SJSA1 (cell line): ENCODE measurements at places on chromosomes 3 and 15. TPM values are rescaled to one million over a fixed set of nuclear protein-coding genes. Genes with fewer than 3 reads are reported as not detected.

The AADAC gene
- 0.34 TPM in 2 replicates for total RNA-seq

The CNTN6 gene
- total RNA-seq = not detected in 2 replicates

- no peak overlapping the region for H3K4me3 ChIP-seq
- H3K27ac ChIP-seq = no peak overlapping the region
- H3K4me1 ChIP-seq = peaks cover 16% of the 10 kb centered on the region
- no peaks in the 10 kb centered on the region for H3K36me3 ChIP-seq
Measured at GRCh38 chr3:98734306-98734705, 28.8 kb upstream of the ST3GAL6 start.

DNA sequence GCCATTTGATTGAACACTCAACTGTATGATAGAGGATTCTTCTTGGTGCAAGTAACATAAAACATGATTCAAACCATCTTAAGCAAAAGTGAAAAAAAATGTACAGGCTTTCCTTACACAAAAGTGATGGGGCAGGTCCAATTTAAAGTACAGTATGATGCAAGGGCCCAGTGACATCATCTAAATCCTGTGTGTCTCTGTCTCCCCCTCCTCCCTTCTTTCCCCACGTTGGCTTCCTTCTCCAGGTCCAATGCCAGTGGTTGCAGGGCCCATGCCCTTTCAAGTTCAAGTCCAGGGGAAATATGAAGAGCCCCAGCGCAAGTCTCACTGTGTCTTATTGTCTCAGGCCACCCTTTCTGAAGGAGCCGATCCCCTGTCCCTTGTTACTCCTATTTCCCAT, 332.3 kb downstream of the SHQ1 start:
- H3K27me3 ChIP-seq = no peaks in the 10 kb centered on the region
- no peak overlapping the region for H3K4me3 ChIP-seq
- no peaks in the 10 kb centered on the region for H3K36me3 ChIP-seq
- DNase-seq = no peak

DNA sequence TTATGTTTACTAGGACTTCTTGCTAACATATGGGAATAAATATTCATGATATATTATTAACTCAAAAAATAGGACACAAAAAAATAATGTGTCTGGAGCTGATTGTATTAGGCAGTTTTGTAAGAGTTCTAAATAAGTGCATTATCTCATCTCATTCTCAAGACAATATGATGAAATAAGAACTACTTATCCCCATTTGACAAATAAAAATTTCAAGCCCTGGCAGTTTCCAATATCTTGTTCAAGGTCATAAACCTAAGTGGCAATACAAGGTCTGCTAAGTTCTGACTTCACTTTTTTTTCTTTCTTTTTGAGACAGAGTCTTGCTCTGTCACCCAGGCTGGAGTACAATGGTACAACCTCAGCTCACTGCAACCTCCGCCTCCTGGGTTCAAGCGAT, 18.3 kb downstream of the RPN1 start:
- no peak overlapping the region for H3K27ac ChIP-seq
- DNase-seq = no peak
- no peaks in the 10 kb centered on the region for H3K4me1 ChIP-seq
- peaks cover 72% of the 10 kb centered on the region for H3K36me3 ChIP-seq
- H3K4me3 ChIP-seq = no peak overlapping the region
